Upper lobe of left lung (tissue), 6 donors: ENCODE measurements at places on chromosomes 6 and 20. TPM values are rescaled to one million over a fixed set of nuclear protein-coding genes. Genes with fewer than 3 reads are reported as not detected.
A peak's percentile ranks its signal among the peaks of the same experiment; 100 is the strongest.

FOXO3 gene
- total RNA-seq = 62.1 TPM

FOXC1 gene
- total RNA-seq = 2.7 TPM

OR10C1 gene
- not detected for total RNA-seq

GRCh38 chr6:89662659-89663223 lies 24.2 kb upstream of the LYRM2 start:
- H3K36me3 ChIP-seq = peaks cover 27% of the 10 kb centered on the region
- no peak for DNase-seq
- H3K27me3 ChIP-seq = no peaks in the 10 kb centered on the region
- H3K4me3 ChIP-seq = no peak overlapping the region

- no peaks in the 10 kb centered on the region for H3K27me3 ChIP-seq
- H3K36me3 ChIP-seq = no peaks in the 10 kb centered on the region
- DNase-seq = no peak
- H3K4me3 ChIP-seq = no peak overlapping the region
- H3K4me1 ChIP-seq = peaks cover 5% of the 10 kb centered on the region
These were observed 24.6 kb upstream of the SERPINB1 start for GRCh38 chr6:2866171-2866846.

HLA-DQA1 gene
- 122 TPM for total RNA-seq

PM20D2 gene
- 4.2 TPM for total RNA-seq

SYCP2L gene
- total RNA-seq = 2.4 TPM

TRIM40 gene
- not detected for total RNA-seq

DNA sequence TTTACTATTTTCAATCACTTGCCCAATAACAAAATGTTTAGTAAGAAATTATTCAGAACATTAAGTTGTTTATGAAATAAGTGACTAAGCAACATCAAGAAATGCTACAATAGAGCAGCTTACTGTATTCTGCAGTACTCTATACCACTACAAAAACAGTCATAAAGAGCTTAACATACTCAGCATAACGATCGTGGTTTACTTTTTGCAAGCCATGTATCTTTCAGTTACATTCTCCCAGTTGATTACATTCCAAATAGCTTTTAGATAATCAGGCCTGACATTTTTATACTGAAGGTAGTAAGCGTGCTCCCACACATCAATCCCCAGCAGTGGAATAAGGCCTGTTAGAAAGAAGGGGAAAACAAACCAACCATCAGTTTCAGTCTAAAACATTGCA lies 10.7 kb downstream of the SOD2 start:
- H3K4me3 ChIP-seq = no peak overlapping the region
- H3K36me3 ChIP-seq = peaks cover 49% of the 10 kb centered on the region
- no peak for DNase-seq
- H3K27me3 ChIP-seq = no peaks in the 10 kb centered on the region

DNA sequence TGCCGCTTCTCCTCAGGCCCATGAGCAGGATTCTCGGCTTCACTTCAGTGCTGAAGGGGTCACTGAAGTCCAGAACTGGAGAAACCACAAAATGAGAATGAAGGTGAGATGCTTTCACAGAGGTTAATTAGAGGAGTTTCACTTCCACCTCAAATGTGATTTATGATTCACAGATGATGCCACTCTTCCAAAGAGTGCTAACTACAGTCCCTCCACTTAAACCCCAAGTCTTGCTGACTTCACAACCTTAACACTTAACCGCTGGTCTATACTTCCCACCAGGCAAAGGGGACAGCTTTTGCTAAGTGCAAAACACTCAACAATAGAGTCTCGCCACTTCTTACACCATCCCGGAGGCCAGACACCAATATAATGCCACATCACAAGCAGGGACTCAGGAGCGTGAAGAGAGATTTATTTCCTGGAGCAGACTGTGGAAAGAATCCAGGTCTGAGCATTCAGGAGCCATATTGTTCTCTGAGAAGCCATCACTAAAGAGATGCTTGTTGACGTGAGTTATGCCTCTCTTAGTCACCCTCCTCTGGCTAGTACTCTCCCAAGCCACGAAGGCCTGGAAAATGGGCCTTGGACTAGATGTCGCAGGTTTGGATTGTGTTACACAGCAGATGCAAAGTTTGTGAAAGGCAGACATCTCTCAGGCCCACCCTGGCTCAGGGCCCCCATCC lies 24.4 kb downstream of the RRAGD start:
- no peaks in the 10 kb centered on the region for H3K36me3 ChIP-seq
- H3K4me3 ChIP-seq = no peak overlapping the region
- no peaks in the 10 kb centered on the region for H3K27me3 ChIP-seq
- H3K4me1 ChIP-seq = no peaks in the 10 kb centered on the region
- DNase-seq = no peak

ZNF831 gene
- total RNA-seq = 6.2 TPM

RBM24 gene
- total RNA-seq = not detected

ADGRF1 gene
- total RNA-seq = 2.3 TPM

TBXT gene
- not detected for total RNA-seq

DNA sequence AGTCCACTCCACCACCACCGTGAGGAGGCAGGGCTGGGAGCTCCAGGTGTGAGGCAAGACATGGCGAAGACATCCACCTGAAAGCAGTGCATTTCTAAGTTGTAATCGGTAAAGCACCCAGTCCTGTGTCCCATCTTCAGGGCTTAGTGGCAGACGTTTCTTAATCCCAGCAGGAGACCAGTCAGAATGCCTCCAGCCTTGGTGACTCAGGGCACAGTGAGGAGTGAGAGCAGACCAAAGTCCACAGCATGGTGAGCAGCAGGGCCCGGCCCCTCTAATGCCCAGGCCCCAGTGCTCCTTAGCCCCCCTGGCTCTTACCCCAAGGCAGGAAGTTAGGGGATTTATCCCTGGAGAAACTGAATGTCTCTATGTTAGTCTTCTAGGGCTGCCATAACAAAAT lies 183.9 kb downstream of the SYNDIG1 start:
- no peaks in the 10 kb centered on the region for H3K27me3 ChIP-seq
- no peaks in the 10 kb centered on the region for H3K4me1 ChIP-seq
- no peak overlapping the region for H3K27ac ChIP-seq
- no peak overlapping the region for H3K4me3 ChIP-seq
- no peaks in the 10 kb centered on the region for H3K36me3 ChIP-seq

USP49 gene
- 4.6 TPM for total RNA-seq

LY86 gene
- 3.3 TPM for total RNA-seq

MOXD1 gene
- 3.5 TPM for total RNA-seq

GRCh38 chr6:142624978-142625715 lies 319.8 kb downstream of the HIVEP2 start:
- H3K4me1 ChIP-seq = no peaks in the 10 kb centered on the region
- H3K27ac ChIP-seq = no peak overlapping the region
- H3K36me3 ChIP-seq = no peaks in the 10 kb centered on the region

- H3K4me3 ChIP-seq = peak overlapping the region; percentile 64
- H3K36me3 ChIP-seq = no peaks in the 10 kb centered on the region
- peak; percentile 85 for DNase-seq
These were observed 2.3 kb downstream of the BMP6 start for GRCh38 chr6:7727946-7728854.

FOXP4 gene
- total RNA-seq = 30.9 TPM

DNA sequence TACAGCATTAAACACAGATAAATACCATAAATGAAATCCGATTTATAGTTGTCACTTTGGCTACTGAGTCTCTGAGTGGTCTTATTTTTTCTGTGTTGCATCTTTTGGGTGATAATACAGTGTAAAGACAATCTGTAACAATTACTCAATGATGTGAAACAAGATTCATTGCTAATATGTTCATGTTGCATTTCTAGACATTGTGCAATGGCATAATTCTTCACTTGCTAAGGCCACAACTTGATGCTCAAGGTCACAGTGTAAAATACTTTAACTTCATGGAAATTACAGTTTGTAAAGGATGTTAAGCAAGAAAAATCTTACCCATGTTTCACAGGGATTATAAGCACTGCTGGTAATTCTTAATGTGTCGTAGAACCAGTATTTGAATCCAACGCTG lies 74.9 kb upstream of the SMLR1 start:
- no peaks in the 10 kb centered on the region for H3K27me3 ChIP-seq
- DNase-seq = no peak
- no peak overlapping the region for H3K27ac ChIP-seq
- no peaks in the 10 kb centered on the region for H3K4me1 ChIP-seq

- H3K4me3 ChIP-seq = no peak overlapping the region
- peaks cover 17% of the 10 kb centered on the region for H3K4me1 ChIP-seq
- no peak overlapping the region for H3K27ac ChIP-seq
- DNase-seq = no peak
These were observed 3.1 kb upstream of the EIF6 start for GRCh38 chr20:35287509-35288324.

DNA sequence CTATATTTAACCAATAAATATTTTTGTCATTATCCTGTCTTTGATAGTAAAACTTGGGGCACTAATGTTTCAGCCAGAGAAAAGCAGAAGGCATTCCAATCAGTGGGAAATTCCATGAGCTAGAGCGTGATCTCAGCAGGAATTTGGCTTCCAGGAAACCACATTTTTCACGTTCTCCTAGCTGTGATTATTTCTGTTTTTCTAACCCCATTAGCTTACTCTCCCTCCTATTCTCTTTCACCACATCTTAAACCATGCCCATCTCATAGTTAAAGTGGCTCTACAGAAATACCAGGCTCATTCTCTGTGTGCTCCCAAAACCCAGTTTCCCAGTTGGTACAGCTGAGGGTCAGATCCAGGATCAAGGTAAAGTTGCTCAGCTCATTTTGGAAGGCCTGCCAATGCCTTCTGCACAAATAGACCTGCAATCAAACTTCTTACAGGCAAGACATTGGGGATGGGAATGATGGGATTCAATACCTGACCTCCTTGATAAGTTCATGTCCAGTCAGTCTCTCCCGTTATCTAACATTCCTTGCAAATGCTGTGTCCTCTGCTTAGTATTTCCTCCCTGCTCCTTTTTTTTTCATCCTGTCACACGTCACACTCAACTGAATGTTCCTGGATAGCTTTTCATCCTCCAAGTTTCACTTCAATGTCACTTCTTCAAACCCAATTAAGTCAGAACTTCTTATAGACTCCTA lies 33.1 kb upstream of the TMEM30A start:
- H3K4me3 ChIP-seq = no peak overlapping the region
- no peak for DNase-seq
- no peaks in the 10 kb centered on the region for H3K36me3 ChIP-seq
- H3K27ac ChIP-seq = no peak overlapping the region

GRCh38 chr20:23679133-23680092 lies 9.4 kb downstream of the CST4 start:
- H3K27ac ChIP-seq = no peak overlapping the region
- H3K4me3 ChIP-seq = no peak overlapping the region
- H3K27me3 ChIP-seq = no peaks in the 10 kb centered on the region
- no peak for DNase-seq
- no peaks in the 10 kb centered on the region for H3K36me3 ChIP-seq

FOXQ1 gene
- total RNA-seq = 9.4 TPM

DNA sequence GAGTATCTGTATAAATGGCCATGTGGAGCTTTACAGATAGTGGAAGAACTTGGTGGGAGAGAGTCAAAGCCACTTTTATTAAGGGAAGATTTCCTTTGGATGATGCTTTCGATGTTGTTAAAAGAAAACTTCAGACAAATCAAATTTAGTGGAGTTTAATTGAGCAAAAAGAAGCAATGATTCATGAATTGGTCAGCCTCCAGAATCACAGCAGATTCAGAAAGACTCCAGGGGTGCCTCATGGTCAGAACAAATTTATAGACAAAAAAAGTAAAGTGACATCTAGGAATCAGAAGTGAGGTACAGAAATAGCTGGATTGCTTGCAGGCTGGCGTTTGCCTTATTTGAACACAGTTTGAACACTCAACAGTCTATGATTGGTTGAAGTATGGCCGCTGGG lies 5.3 kb upstream of the CGA start:
- no peaks in the 10 kb centered on the region for H3K36me3 ChIP-seq
- H3K4me1 ChIP-seq = no peaks in the 10 kb centered on the region
- H3K27ac ChIP-seq = no peak overlapping the region
- no peak for DNase-seq
- no peaks in the 10 kb centered on the region for H3K27me3 ChIP-seq
